ENCODE measurements at places on chromosomes 3 and 15.

- DNase-seq, result no peak
Observed at GRCh38 chr15:86677278-86677677, 597.6 kb downstream of the AGBL1 start.

DNA sequence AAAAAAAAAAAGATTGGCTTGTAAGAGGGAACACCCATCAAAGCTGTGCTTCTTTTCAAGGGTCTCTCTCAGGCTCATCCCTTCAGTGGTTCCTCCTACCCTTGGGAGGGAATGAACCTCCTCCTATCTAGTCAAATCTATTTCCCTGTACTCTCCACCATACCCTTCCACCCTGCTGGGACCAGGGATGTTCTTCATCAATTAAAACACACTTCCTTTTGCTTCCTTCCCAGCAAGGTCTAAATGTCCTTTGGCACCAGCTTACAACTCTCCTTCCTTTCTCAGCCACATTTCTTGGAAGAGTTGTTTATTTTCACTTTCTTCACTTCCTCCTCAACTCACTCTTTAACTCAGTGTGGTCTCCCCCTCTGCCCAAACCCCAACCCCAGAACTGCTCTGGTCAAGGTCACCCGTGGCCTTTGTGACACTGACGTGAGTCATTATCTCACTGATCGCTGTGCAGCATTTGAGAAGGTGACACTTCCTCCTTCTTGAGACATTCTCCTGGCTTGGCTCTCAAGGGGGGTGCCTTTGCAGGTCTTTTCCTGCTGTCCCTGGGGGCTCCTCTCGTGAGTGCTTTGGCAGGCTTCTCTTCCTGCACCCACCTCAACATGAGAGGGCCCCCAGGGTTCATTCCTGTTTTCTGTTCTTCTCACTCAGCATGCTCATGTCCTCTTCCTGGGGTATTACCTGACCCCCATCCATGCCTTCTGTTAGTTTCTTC is 210.5 kb upstream of the TLE3 start:
- DNase-seq, result no peak

GRCh38 chr3:152610622-152611021 is 224.3 kb upstream of the P2RY1 start:
- no peak for DNase-seq

DNA sequence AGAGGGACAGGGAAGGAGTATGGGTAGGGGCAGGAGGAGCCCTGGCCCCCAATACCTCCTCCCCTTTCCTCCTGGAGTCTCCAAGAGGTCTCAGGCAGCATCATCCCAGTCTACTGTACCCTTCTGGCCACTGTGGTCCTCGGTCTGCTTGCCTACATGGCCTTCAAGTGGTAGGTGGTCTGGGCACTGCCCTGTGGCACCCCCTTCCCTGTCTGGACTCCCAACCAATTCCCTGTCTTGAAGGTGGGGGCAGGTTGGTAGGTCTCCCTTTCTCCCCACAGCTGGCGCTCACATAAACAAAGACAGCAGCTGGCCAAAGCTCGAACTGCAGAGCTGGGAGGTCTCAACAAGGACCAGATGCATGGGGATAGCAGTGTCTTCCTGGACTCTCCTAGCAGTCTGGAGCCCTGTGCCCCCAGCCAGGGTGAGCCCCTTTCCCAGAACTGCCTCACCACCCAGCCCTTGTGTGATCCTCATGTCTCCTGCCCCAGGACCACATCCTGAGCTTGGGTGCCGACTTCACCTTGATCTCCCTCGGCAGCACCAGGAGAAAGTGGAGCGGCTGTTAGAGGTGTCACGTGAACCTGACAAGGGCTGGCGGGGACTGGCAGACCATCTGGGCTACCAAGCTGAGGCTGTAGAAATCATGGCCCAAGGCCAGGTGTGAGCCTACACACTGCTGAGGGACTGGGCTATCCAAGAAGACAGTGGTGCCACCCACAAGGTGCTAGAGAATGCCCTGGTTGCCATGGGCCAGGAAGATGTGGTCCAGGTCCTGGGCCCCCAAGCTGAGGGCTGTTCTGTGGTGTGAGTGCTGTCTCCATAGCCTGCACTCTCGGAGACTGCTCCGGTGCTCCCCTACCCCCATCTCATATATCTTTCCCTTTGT is 33.1 kb downstream of the NBEAL2 start:
- no peak for DNase-seq

GRCh38 chr15:70278644-70279043 is 180.9 kb upstream of the TLE3 start:
- DNase-seq, result no peak

DNA sequence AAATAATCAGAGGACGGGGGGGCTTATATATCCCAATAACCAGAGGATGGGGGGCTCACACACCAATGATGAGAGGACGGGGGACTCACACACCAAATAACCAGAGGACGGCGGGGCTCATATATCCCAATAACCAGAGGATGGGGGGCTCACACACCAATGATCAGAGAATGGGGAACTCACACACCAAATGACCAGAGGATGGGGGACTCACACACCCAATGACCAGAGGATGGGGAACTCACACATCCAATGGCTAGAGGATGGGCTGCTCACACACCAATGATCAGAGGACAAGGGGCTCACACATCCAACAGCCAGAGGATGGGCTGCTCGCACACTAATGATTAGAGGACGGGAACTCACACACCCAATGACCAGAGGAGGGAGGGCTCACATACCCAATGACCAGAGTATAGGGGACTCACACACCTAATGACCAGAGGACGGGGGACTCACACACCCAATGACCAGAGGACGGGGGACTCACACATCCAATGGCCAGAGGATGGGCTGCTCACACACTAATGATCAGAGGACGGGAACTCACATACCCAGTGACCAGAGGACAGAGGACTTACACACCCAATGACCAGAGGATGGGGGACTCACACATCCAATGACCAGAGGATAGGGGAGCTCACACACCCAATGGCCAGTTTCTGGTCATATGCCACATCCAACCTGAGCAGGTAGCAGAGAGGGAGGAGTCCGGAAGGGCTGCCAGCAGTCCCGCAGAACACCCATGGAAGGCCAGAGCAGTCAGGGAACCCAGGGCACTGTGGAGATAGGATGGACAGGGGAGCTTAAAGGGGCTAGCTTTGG is 10.6 kb downstream of the RAB6B start:
- DNase-seq, result no peak

DNA sequence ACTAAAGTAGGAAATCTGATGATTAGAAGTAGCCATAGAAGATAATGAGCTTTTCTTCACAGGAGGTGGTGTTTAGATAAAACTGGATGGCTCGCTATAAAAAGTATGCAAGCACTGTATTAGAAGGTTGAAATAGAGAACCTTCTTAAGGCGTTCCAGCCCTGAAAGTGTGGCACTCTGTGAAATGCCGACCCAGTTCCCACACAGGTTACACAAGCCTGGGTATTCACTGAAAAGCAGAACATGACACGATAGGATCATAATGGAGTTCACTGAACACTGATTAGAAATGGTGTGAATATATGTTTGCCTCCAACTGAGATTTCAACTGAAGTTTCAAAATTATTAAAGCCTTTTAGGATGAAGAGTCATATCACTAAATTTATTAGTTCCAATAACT is 15.0 kb upstream of the LRRC34 start:
- no peak for DNase-seq

DNA sequence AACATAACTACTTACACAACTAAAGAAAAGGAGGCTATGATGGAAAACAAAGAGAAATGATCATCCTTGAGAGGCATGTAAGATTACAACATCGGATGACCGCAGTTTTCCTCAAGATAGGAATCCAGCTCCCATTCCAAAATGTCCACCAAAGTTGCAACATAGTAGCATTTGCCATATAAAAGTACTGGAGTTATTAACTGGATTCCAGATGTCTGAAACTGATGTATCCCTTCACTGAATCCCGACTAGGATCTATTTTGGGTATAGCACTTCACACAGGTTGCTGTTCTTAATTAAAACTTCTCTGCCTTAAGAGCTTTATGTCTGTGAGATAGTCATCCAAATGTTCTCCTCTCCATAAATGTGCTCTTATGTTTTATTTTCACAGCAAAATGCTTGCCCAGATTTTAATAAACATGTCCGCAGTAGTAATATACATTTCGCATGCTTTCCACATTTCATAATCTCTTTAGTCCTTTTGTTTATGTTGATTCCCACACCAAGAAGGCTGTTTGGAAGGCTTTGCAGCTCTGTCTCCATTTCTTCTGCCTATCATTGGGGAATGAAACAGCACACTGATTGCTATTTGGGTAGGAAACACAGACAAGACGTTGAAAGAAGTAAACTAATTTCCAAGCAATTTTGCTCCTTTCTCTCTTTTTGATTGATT is 716.5 kb upstream of the CFAP20DC start:
- no peak for DNase-seq

DNA sequence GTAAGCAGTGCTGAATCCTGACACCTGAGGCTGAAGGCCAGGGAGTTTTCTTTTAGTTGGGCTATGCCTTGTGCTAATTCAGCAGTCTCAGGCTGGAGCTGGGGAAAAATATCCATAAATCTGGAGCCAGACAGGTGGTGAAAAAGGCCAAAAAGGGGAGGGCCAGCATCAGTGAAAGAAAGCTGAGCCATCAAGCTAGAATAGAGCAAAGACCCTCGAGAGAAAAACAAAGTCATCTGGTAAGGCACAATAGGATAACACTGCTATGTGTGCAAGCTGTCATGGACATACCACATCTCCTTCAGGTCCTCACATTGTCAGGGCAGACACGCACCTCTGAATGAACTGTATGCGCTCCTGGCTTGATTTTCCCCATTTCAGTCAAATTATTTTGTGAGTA is 687.9 kb downstream of the SQOR start:
- DNase-seq, result no peak

- no peak for DNase-seq
Observed at GRCh38 chr3:39106281-39106811, 1.1 kb downstream of the GORASP1 start.

GRCh38 chr3:182948305-182948704 is 32.0 kb downstream of the DCUN1D1 start:
- no peak for DNase-seq

DNA sequence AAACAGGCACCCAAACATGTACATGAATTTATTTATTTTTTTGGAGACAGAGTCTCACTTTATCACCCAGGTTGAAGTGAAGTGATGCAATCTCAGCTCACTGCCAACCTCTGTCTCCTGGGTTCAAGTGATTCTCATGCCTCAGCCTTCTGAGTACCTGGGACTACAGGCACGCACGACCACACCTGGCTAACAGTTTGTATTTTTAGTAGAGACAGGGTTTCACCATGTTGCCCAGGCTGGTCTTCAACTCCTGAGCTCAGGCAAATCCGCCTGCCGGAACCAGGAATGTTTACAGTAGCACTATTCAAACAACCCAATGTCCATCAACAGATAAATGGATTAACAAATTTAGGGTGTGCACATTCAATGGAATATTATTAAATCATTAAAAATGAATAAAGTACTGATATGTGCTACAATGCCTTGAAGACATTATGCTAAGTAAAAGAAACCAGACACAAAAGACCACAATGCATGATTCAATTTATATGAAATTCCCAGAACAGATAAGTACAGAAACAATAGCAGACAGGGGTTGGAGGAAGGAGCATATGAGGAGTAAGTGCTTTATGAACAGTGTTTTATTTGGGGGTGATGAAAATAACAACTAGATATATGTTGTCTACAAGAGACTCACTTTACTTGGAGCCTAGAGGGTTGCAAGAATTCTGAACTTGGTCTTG is 1.3 kb downstream of the LEO1 start:
- no peak for DNase-seq

DNA sequence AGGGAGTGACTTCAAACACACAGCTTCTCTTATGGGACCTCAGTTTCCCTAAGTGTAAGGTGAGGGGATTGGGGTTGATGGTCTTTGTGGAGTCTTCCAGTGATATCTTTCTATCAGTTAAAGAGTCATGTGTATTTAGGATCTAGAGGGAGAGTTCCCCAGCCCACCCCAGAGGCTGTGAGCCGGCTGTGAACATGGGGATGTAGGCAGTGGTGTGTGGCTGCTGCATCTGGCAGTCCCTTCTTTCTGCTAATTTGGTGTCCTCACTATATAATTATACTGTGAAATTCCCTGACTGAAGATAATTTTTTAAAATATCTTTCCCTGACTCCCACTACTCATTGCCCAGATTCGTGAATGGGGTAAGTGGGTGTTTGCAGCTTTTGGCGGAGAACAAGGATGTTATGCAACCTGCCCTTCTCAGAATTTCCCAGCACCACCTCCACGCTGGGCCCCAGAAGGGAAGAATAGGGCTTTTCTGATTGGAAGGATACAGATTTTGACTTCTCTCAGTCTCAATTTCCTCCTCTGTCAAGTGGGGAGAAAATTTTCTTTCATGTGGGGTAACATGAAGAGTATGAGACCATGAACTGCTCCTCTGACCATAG is 79.0 kb upstream of the RASGRF1 start:
- DNase-seq, result no peak

DNA sequence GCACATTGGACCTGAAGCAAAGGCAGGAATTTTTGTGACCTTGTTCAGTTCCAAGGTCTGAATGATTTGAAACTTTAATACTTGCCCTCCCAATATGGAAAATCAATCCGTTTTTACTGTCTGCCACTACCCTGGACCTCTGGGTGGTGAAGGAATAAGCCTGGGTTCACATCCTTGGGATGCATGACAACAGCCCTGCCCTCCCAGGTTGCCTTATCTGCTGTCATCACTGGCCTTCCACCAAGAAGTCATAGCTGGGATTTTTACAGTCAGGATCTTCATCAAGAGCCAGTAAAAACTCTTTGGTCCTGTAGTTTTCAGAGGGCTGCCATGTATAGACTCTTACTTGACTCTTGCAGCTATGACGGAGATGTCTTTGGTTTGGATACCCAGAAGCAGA is 128.6 kb downstream of the MYLK start:
- no peak for DNase-seq

GRCh38 chr3:19934098-19934566 is at the start of gene EFHB:
EFHB (minus strand) TSS chr3:19934217; CDS start chr3:19934018, 199 bp downstream.
- DNase-seq, result no peak

DNA sequence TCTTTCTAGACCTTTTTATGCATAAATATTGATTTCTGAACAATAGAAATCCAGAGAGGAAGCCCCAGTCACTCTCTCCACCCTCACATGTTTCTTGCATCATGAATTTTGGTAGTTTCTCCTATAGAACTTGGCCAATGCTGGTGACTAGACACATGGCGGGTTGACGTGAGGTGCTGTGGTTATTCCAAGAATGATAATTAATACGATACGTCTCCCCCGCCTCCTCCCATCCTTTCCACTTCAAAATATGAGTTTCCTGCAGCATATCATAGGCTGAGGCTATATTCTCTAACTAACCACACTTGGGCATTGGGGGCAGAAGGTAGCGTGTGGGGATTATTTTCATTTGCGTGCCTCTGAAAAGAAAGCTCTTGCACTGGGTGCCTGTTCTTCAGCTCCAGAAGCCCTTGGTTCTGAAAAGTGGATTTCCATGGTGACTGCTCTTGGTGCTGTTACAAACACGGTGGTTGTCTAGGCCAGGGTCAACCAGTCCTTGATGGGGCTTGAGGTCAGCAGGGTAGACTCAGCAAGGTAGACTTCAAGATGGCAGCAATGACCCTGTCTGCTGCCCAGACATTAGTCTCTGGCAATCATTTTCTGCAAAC is 5.3 kb downstream of the TNFSF10 start:
- DNase-seq, result peak; percentile 48

All from activated T-helper 9 cell treated with anti-CD3 and anti-CD28 coated beads, Interleukin-2, amount 50 U/mL, for 16 hours (primary cell).